ENCODE measurements at places on chromosomes 16 and 17. TPM values are rescaled to one million over a fixed set of nuclear protein-coding genes. Genes with fewer than 3 reads are reported as not detected.

GRCh38 chr16:63050391-63050790 is 1014.2 kb upstream of the CDH8 start:
- no peak for DNase-seq

GRCh38 chr17:77811521-77811920 is 147.0 kb upstream of the TNRC6C start:
- DNase-seq, result no peak

The SDR42E1 gene
- 0.92 TPM for total RNA-seq

The LCAT gene
- 21.9 TPM for total RNA-seq

- DNase-seq, result no peak
Measured at GRCh38 chr16:847151-847550, 46.6 kb upstream of the GNG13 start.
